Stimulated activated naive CD8-positive, alpha-beta T cell treated with anti-CD3 and anti-CD28 coated beads, Interleukin-15, amount 100 ng/mL, for 72 hours (primary cell): ENCODE measurements at places on chromosomes 7 and 10.
A peak's percentile ranks its signal among the peaks of the same experiment; 100 is the strongest.

DNA sequence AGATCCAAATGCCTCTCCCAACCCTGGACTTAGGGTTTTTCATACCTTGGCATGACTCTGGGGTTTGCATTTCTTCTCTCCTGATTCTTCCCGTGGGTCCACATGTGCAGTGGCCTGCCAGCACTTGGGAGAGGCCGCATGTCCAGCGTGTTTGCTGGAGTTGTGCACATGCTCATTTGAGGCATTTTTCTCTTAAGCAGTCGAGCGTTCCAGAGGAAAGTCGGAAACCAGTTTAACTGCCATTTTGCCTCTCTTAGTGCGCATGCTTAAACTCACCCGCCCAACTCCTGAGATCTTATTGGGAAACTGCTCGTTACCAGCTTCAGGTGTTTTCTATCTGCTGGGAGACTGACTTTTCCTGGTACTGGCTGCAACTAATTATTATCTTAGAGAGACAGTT, 888.4 kb upstream of the PHF14 start:
- DNase-seq, result no peak

GRCh38 chr7:92404170-92404614, 43.1 kb upstream of the GATAD1 start:
- DNase-seq, result peak; percentile 60

DNA sequence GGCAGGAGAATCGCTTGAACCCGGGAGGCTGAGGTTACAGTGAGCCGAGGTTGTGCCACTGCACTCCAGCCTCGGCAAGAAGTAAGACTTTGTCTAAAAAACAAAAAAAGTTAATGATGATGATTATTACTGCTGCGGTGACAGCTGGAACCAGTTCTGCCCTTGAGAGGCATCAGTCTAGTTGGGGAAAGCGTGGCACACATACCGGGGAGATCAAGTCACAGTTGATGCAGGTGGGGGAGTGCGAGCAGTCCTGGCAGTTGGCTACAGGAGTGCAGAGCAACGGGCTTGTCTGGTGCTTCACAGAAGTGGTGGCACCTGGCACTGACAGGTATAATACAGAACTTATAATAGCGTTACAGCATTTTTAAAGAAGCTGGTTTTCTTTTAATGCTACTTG, 173.0 kb downstream of the ARHGAP21 start:
- DNase-seq, result no peak

DNA sequence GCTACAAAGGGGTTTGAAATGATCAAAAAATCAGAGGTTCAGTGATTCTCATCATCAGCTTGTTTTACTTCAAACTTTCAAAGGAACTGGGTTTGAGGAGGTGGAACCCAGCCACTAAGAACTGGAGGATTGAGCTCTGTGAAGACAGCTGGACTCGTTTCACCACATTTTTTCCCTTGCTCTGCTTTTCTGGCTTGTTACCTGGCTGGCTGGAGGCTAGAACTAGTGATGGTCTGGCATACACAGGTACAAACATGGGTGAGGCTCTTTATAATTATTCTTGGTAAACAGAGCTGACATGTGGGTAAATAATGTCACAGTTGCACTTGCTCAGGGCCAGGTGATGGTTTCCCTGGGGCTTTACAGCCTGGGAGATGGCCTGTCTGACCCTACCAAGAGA, 352.5 kb downstream of the FGFR2 start:
- no peak for DNase-seq

DNA sequence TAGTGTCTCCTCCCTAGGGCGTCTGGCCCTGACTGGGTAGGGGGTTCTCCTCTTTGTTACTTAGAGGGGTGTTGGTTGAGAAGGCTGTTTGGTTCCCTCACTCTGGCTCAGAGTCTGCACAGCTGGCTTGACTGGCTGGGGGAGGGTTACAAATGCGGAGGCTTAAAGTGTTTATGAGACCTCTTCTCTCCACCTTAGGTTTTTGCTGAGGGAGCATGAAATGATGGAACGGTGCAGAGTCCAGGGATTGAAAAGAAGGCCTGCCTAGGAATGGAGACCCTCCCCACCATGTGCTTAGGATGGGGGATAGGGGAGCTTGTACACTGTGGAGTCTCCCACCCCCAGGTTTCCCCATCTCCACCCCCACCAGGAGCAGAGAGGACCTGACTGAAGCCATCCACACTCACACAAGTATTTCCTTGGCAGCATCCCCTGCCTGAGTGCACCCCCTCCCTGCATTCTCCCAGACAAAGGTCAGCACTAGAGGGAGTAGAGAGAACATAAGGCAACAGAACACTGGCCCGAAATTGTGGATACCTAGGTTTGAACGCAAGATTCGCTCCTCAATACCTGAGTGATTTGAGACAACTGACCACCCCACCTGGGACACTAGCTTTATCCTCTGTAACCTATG, 1.7 kb upstream of the LDB1 start:
- DNase-seq, result no peak

- no peak for DNase-seq
Measured at GRCh38 chr7:132915647-132916046, 166.2 kb downstream of the CHCHD3 start.
